ENCODE measurements at places on chromosomes 4 and X.

DNA sequence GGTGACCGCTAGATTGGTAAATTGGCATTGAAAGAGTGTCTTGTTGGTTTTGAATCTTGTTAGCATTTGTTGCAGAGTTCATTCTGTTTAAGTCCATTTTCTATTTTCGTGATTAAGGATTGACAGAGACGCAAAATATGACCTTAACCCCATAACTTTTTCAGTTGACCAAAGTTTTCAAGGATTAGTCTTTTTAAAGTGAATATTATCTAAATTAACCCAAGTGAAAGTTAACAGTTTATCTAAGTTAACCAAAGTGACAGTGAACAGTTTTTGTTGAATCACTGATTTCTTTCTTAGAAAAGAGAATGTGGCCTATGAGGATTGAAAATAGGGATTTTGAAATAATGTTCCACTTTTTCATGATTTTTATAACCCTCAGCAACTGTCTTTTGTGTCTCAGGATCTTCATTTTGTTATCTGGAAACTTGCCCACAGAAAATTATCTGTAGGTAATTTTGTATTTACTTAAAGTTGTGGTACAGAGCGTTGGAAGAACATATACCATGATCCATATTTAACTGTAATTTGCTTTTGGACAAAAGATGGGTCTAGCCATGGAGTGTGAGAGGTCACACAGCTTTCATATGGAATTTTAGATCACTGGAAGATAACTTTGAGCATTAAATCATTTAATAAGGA is 3.3 kb downstream of the CPEB2 start:
- DNase-seq, result no peak

DNA sequence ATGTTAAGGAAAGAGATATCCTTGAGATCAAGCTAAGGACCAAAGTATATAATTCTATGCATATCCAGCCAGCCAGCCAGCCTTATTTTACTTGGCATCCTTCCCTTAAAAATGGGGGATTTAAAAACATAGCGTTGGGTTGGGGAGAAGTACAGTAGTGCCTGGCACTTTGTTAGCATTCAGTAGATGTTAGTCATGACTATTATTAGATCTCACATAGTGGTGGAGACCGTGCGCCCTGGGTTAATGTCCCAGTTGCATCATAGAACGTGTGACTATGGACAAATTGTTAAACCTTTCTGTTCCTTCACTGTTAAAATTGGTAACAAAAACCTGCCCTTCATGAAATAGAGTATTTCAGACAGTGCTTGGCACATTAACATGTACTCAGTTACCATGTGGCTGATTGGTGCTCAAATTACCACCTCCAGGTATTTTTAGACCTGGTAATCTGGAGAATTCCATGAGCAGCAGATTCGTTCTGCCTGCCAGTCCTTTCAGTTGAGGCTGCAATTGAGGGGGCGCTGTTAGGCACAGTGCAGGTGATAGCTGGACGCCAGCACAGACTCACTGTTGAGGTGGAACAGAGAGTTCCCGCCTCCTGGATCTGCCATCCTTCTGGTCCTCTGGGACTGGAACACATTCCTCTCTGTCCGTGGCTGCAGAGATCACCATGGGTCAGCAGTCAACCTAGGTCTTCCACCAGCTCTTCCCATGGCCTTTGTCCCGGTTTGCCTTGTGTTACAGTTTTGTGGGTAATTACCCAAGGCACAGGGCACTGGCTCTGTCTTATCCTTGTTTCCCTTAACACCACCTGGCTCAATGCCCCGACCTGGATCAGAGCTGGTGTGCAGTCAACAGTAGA is 31.7 kb downstream of the RBBP7 start:
- no peak for DNase-seq

GRCh38 chr4:126358041-126358440 is 1043.3 kb downstream of the FAT4 start:
- no peak for DNase-seq

GRCh38 chr4:55650483-55650882 is 14.4 kb upstream of the NMU start:
- no peak for DNase-seq

GRCh38 chr4:52367282-52367830 is 291.7 kb downstream of the USP46 start:
- DNase-seq, result no peak

GRCh38 chr4:10666616-10667015 is 18.0 kb downstream of the CLNK start:
- no peak for DNase-seq

DNA sequence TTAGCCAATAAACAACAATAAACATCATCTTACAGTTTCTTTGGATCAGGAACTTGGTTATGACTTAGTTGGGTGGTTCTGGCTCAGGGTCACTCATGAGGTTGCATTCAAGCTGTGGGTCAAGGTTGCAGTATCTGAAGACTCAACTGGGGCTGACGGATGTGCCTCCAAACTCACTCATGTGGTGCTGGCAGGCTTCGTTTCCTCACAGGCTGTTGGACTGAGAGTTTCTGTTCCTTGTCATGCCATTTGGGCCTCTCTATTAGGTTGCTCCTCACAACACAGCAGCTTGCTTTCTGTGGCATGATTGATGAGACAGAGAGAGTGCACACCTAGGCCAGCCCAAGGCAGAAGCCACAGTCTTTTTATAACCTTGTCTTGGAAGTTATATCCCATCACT is 20.7 kb downstream of the FRMPD3 start:
- no peak for DNase-seq

DNA sequence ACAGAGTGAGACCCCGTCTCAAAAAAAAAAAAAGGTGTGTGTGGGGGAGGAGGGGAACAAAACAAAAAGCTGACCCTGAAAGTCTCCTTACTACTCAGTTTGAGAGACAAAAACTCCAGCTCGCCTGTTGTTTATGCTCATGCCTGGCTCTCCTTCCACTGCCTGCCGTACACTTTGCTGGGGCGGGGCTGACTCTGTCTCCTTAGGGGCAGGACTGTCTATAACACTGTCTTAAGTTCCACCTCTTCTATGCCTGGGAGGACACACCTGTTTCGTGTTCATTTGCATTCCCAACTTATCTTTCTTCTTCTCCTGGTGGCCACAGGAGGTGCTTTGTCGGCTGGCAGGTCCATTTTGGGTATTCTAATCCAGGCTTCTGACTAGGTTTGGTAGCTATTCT is 81.4 kb downstream of the MTNR1A start:
- no peak for DNase-seq

DNA sequence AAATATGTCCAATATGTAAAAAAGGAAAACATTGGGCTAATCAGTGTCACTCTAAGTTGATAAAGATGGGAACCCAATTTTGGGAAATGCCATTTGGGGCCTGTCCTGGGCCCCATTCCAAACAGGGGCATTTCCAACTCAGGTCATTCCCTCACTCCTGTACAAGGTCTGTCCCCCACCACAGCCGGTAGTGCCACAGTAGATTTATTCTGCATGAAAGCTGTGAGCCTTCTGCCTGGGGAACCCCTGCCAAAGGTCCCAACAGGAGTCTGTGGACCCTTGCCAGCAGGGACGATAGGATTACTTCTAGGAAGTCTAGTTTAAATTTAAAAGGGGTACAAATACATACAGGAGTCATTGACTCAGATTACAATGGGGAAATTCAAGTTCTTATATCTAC is 317.6 kb upstream of the GNPDA2 start:
- DNase-seq, result no peak

- DNase-seq, result no peak
Observed at GRCh38 chr4:185794637-185795036, 17.4 kb downstream of the SORBS2 start.

DNA sequence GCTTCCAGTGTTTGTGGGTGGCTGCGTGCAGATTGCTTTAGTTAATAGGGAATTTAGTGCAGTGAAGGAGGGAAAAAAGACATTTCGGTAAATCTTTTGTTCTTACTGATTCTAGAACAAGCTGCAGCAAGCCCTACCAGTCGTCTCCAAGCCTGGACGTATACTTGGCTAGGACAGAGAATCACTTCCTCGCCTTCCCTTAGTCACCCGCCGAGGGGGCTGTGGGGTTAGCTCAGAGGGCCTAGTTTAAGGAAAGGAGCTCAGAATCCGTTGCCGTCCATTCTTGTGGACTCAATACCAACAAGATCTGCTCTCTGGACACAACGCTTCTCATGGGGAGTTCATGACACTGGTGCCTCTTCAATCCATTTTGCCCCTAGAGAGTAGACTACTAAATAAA is 36.3 kb upstream of the FAT1 start:
- DNase-seq, result no peak

- no peak for DNase-seq
Observed at GRCh38 chrX:81537723-81538122, 335.8 kb downstream of the SH3BGRL start.

DNA sequence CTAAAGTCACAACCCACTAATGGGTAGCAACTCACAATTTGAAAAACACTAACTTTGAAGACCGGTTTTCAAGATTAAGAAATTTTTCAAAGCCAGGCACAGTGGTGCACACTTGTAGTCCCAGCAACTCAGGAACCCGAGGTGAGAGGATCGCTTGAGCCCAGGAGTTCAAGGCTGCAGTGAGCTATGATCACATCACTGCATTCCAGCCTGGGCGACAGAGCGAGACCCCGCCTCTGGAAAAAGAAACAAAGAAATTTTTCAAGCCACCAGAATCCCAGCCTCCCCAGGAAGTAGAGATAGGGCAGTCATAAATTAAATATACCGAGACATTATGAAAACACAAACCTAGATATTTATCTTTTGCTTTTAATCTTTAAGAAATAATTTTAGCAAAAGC is 13.0 kb downstream of the SMARCA1 start:
- no peak for DNase-seq

GRCh38 chr4:89171176-89171805 is 60.0 kb downstream of the TIGD2 start:
- no peak for DNase-seq

- no peak for DNase-seq
Observed at GRCh38 chr4:107866726-107867125, 42.0 kb downstream of the SGMS2 start.

- DNase-seq, result no peak
Observed at GRCh38 chr4:102478186-102478585, 23.0 kb upstream of the NFKB1 start.

All from hematopoietic multipotent progenitor cell treated with erythropoietin and hydrocortisone succinate and interleukin-3 and kit ligand, for 17 days (in vitro differentiated cells).